ENCODE measurements at places on chromosomes 11 and 22. TPM values are rescaled to one million over a fixed set of nuclear protein-coding genes. Genes with fewer than 3 reads are reported as not detected.

DNA sequence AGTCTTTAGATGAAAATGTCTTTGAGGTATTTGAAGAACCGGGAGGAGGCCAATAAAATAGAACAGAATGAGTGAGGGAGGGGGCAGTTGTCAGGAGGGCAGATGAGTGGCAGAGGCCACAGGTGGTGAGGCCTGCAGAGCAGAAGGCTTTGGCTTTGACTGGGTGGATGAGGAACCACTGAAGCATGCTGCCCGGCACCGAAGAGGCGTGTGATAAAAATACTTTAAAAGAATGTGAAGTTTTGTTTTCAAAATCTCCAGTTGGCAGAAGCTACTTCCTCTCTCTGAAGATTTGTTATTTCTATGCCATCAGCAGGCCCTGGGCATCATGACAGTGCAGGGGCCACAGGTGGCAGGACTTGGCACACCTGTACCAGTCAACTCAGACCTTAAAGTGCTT lies 6.3 kb downstream of the MS4A12 start:
- no peak for DNase-seq

GRCh38 chr11:30652801-30653200 lies 66.6 kb upstream of the MPPED2 start:
- no peak for DNase-seq

The IRAG1 gene
- 5.1 TPM for total RNA-seq

DNA sequence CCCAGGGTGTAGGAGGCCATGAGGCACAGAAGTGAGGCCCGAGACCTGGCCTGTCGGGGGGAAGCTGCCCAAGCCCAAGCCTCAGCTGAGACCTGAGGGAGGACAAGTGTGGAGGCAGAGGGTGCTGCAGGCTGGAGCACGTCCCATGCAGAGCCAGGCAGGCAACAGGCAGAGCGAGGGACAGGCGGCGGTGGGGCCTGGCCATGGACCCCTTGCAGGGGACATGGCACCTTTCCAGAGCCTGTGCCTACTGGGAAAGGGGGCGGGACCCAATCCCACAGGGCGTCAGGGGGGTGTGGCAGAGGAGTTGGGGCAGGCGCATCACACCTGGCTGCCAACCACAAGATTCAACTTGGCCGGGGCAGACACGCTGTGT lies 4.3 kb downstream of the TNNI2 start:
- no peak for DNase-seq

The SEPTIN3 gene
- total RNA-seq: not detected

- DNase-seq: no peak
These were observed 55.0 kb upstream of the ZBTB44 start for GRCh38 chr11:130369713-130370112.

- DNase-seq: no peak
These were observed 215.0 kb upstream of the CTSC start for GRCh38 chr11:88552379-88553062.

DNA sequence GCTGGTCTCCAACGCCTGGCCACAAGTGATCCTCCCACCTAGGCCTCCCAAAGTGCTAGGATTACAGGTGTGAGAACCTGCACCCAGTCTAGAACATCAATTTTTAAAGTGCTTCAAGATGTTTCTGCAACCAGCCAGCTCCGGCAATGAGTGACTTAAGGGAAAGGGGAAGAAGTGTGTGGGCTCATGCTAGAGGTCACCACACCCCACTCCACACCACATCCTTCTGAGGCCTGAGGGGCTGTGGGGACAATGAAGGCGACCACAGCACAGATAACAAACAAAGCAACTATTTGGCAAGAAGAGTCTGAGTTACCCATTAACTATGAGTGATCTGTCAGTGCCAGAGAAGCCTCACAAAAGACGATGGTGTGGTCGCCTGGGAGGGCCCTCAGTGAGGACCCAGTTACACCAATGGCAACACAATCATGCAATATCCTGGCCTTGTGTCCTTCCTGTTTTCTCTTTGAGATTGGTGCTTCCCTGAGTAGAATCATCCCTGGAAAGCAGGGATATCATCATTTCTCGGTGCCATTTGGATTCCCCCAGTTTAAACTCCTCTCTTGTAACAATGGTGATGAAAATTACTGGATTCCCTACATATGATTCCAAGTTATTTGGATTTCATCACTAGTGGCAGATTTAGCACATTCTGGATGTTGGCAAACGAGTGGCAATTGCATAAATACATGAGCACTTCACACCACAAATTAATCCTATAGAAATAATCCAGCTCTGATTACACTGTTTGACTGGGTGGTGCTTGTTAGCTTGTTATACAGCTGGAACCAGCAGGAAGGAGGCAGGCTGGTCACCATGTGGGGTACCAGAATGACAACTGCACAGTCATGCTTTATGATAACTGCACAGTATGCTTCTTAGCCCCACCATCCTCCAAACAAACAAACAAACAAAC lies 18.4 kb downstream of the ABTB2 start:
- DNase-seq: no peak

DNA sequence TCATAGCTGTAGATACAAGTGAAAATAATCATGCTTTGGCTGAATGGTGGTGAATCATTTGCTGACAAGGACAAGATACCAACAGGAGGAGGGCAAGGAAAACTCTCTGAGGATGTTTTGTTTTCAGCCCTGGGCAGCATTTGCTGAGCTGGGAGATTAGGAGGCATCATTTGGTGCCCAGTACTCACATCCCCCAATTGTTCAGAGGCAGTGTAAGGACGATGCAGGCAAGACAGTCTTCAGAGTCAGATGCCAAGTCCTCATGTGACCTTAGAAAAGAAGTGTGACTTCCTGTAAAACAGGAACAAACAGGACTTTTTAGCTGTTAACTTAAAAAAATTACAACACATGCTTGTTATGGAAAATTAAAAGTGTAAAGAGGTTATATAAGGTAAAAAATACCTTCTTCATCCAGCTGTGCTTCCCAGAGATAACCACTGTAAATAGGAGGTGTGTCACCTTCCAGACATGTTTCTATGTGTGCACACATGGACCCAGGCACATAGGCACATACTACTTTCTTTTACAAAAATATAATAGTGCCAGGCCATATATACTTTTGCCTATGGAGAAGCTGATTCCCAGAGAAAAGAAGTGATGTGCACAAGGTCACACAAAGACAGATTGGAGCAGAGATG lies 18.0 kb downstream of the CNTF start:
- no peak for DNase-seq

GRCh38 chr11:114194702-114195101 lies 101.5 kb upstream of the NNMT start:
- DNase-seq: no peak

GRCh38 chr11:93169143-93169542 lies 28.6 kb downstream of the SLC36A4 start:
- no peak for DNase-seq

- DNase-seq: no peak
These were observed 11.1 kb downstream of the MCHR1 start for GRCh38 chr22:40690370-40690769.

DNA sequence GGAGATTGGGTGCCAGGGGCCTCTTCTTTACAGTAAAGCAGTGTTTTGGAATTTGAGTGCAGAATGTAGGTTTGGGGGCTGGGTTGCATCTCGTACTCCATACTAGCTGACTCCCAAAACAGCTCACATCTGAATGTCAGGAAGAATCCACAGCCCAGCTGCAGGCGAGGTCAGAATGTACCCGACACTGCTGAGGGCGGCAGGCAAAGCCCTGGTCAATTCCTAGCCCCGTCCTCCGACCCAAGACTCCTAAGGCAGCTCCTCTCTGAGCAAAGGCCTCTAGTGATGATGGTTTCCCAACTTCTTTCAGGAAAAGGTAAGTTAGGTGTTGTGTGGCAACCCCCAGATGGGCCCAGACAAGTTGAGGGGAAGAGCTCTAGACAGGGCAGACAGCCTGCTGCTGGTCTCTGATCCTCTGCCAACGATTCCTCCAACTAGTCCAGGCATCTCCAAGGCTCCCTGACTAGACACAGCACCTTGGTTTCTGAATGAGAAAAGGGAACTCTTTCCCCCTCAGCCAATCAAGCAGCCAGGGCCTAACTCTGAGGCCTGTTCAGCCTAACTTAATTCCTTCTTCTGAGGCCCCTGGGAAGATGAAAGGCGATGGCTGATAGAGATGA lies 8.6 kb downstream of the LARGE2 start:
- DNase-seq: peak; percentile 6

The KMT2A gene
- total RNA-seq: 21.0 TPM

DNA sequence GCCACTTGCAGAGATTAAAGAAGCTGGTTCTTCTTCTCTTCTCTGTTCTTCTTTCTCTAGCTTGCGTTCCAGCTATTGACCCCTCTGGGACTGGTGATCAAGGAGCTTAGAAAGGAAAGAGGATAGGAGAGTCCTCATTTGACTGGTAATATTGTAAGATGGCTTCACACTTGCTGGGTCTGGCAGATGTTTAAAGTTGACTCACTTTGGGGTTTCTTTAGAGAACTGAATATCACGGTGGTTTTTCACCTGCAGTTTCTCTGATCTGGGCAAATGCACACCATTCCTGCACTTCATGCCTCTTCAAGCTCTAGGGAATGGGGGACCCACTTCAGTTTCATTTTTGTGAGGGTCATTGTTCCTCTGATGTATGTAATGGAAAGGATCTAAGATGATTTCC lies 41.8 kb upstream of the DEUP1 start:
- DNase-seq: no peak

The IFITM1 gene
- total RNA-seq: 83.5 TPM

DNA sequence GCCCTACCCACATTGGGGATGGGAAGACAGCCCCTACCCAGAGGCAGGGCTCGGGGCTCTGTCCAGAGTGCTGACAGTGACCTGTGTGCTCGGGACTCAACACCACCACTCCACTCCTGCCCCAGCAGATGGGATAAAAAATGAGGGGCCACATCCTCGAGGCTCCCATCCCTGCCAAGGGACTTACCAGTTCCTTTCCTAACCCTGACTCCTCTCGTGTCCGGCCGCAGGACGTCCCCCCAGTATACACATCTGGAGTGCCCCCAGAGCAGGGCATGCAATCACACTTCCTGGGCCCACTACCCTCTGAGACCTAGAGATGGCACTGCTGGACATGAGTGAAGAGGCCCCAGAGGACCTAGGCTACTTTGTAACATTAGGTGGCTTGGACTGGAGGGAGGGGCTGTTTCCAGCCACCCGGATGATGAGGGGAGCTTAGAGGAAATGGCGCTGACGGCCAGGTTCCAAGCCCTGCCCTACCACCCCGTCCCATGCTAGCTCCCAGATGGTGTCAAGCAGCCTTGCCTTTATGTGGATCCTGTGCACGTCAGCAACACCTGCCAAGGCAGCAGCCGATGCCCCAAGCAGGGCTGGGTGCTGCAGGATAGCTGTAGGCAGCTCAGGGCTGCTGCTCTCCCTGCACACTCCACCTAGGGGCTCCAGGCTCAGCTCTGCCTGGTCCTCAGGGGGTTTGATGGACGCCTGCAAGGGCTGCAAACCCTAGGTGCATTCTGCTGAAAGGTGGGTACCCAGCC lies 86.6 kb downstream of the DGCR2 start:
- DNase-seq: no peak

DNA sequence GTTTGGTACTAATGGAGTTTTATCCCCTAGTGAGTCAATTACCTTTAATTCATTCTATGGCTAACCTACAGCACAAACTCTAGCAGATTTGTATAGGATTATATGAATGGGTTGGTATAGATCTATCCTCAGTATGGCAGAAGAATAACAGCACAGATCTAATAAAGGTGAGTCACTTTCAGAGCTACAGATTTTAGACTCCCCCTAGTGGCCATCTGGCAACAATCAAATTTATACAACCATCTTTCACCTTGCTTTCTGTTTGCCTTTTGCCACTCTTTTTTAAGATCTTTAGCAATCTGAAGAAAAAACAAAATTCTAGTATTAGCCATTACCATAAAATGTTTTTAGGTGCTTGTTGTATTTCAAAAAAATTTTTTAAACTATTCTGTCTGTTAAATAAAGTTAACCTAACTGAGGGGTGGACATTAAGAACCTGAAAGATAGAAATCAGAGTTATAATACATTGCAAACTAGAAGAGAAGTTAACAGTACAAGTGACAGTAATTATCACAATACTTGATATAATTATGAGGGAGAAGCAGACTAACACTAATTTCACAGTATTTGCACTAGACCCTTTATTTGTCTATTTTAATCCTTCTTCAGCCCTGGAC lies 25.8 kb downstream of the DDIAS start:
- DNase-seq: no peak

The KCNJ11 gene
- total RNA-seq: 17.5 TPM

GRCh38 chr11:764322-765024 lies 12.8 kb downstream of the GATD1 start:
- DNase-seq: no peak

The HSPB2 gene
- 36.5 TPM for total RNA-seq

DNA sequence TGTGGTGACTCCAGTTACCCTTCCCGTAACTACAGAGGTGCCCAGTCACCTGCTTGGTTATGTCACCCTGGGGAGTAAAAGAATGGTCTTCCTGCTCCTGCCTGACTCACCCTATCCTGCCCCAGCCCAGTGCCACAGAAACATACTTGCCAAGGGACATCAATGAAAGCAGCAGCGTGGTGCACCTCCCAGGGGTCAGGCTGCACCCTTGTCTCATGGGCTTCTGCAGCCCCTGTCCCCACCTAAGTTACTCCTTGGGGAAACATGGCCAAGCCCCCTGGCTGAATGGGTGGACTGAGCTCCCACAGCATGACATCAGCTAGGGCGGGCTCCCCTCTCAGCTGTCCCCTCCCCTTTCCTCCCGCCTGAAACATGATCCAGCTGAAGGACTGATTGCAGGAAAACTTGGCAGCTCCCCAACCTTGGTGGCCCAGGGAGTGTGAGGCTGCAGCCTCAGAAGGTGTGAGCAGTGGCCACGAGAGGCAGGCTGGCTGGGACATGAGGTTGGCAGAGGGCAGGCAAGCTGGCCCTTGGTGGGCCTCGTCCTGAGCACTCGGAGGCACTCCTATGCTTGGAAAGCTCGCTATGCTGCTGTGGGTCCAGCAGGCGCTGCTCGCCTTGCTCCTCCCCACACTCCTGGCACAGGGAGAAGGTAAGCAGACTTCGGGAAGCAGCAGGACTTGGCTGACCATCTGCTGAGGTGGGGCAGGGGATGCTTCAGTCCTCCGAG lies at the start of gene HTR3A:
TSS of gene HTR3A (plus strand) at position 368 of the 730 bp plus-strand sequence. CDS start at position 586, 218 bp downstream.
- peak; percentile 65 for DNase-seq

DNA sequence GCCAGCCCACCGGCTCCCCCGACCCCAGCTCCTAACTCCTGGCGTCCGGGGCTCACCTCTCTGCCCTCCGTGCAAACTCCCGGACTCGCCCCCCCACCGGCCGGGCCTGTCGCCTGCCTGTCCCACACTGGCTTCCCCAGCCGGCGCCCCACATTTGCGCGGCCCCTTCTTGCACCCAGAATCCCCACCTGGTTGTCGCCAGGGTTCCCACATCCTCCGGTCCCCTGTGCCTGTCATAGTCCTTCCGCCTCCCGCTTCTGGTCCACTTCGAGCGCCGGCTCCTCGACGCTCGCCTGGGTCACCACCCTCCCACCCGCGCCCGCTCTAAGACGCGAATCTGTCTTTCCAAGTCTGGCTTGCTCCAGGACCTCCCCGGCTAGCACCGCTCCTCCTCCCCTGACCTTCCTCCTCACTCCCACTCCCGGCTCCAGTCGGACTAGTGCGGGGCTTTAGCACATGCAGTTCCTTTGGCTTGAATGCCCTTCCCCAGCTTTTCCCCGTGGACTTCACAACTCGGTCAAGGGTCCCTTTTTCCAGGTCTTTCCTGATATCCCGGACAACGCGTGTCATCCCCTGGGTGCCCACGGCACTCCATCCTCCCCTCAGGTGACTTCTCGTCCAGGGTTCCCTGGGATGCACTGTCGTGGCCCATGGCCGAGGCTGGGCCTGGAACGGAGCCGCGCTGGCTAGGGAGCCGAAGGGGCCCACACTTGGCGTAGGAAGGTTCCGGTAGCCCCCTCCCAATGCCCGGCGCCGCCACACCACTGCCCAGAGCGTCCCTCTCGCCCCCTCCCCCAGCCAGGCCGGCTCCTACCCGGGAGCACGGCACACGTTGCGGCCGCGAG lies 635 bp downstream of the SCARF2 start:
- no peak for DNase-seq

- DNase-seq: no peak
These were observed 88.9 kb downstream of the ARFGAP2 start for GRCh38 chr11:47087801-47088200.

The ARFIP2 gene
- total RNA-seq: 16.1 TPM
